ENCODE measurements at places on chromosomes 5 and 9.

- peak; percentile 18 for DNase-seq
These were observed 3.9 kb upstream of the CAST start for GRCh38 chr5:96658272-96658671.

DNA sequence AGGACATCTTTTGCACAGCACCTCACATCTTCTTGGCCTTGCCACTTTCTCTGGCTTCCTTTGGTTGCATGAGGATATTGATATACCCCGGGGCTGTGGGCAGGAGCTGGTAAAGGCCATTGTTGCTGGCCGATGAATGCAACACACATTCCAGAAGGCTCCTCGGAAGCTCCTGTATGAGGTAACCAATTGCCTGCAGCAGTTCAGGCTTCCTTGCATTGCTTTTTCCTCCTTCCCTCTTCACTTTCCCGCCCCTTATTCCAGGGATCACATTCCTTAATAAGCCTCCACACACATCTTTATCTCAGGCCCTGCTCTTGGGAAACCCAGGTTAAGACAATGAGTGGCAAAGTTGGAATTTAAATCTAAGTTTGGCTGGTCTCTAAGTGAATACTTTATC, 505.4 kb upstream of the CLINT1 start:
- DNase-seq, result peak; percentile 49

DNA sequence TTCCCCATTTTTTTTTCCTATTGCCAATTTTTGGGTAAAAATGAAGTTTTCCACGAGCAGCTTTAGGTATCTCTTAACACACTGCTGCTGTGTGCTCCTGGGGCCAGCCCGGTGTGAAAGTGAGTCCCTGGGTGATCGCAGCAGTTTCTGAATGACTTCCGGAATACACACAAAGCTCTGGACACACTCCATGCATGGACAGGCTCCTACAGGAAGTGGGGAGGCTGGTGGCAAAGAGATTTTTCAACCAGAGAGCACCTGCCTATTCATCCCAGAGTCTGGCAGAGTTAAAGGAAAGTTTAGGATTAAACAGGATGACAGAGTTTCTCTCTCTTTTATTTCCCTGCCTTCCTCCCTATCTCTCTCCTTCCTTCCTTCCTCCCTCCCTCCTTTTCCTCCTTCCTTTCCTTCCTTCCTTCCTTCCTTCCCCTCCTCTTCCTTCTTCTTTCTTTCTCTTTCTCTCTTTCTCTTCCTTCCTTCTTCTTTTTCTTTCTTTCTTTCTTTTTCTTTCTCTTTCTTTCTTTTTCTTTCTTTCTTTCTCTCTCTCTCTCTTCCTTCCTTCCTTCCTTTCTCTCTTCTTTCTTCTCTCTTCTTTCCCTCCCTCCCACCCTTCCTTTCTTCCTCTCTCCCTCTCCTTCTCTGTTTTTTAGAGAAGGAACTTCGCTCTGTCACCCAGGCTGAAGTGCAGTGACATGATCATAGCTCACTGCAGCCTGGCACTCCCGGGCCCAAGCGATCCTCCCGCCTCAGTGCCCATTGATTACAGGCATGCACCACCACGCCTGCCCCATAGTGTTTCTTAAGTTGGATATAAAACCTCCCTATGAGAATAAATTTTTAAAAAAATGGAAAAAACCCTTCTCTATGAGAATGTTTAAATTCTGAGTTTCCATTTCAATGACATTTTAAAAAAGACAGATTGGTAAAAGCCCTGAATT, 38.7 kb upstream of the UBTD2 start:
- no peak for DNase-seq

DNA sequence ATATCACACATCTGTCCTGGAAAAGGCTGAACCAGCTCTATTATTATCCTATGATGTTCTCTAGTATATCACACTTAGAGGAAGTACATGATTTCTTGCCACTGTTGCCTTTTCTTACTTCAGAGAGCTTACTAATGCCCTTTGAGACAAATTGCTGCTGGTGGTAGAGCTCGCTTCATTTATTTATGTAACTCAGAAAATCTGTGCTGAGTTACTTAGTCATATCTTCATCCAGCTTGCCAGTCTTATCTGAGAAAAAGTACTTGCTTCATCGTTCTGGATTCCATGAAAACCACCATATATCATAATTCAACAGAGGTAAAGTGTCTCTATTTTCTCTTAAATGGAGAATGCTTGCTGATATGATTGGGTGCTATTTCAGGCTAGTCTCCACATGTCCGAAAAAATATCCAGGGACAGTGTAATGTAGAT, 26.6 kb downstream of the PTPDC1 start:
- no peak for DNase-seq

DNA sequence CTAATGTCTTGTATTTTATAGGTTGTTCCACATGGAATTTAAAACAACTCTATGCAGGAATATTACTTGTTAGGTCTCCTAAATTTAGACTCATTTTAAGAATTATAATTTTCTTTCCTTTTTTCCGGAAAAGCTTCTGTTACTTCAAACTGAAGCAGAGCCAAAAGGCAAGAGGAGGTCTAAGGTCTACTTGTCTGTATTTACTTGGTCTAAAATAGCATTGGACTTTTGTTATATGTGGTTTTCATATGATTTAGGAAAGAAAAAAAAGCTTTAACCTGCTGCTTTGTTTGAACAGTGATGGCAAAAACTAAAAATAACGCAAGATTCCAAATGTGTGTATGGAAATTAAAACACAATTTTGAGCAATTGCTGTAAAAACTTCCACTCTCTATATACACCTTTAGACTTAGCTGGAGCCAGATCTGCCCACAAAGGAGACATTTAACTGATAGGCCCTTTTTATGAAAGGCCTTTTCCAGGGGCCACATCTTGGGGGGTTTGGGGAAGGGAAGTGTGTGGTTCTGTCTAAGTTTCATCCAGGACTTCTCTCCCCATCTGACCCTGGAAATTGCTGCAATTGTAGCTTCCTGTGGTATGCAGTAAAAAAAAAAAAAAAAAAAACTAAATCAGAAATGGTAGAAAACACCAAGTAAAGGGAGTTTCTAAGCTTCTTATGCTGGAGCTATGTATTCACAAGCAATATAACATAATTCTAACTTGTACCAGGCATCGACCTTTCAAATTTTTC, 307.7 kb upstream of the MEF2C start:
- DNase-seq, result no peak

- no peak for DNase-seq
These were observed 112.1 kb downstream of the NUDT12 start for GRCh38 chr5:103450333-103451061.

GRCh38 chr9:100346836-100347235, 5.9 kb downstream of the TEX10 start:
- no peak for DNase-seq

DNA sequence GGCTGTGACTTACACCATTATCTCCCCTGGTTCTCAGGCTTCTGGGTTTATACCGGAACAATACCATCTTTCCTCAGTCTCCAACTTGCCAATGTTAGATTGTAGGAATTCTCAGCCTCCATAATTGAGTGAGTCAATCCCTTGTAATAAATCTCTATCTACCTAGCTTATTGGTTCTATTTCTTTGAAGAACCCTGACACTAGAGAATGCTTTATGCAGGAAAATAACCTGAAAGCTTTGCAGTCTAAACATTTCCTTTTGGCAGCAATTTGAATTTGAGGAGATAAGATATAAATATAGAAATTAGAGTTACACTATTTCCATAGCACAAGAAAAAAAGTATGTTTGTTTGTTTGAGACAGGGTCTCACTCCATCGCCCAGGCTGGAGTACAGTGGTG, 278.1 kb upstream of the CDH18 start:
- no peak for DNase-seq

DNA sequence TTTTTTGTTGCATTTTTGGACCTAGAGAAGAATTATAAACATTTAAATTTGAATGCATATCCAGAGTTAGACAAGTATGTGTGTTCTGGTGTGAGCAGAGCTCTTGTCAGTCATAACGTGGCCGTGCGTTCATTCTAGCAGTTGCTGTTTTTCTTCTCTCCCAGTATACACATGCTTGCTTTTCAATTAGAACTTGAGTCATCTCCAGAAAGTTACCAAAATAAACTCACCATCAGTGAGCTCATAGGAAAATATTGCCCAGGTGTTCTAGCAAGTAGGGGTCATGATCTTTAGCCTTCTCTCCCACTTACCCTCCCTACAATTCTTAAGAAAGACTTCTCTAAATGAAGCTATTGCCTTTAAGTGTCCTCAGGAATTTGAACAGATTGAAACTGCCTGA, 247.5 kb upstream of the TUT7 start:
- DNase-seq, result no peak

DNA sequence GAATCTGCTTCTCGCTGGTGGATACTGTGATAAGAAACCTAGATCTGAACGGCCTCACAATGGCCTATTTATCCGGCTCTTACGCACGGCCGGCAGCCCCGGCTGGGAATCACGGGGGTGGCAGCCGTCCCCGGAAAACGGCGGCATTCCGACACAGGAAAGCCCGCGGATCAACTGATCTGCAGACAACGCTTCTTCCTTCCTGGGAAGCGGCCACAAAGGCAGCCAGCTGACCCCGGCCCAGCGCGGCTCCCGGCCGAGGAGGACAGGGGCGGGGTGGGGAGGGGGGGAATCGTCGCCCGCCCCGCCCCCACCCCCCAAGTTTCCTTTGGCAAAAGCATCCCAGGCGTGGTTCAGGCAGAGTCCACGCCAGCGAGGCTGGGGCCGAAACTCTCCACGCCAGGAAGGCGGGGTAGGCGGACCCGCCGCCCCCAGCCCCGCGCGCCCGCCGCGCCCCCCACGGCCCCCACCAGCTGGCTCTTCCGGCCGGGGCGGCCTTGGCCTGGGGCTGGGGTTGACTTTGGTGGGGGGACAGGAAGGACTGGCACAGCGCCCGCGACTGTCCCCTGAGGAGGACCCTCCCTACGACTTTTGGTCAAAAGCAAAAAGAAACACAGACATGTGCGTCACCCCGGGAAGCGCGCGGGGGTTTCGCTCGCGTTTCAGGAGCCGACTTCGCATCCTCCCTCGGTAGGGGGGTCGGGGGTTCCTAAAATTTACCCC, 247.7 kb upstream of the ANKRD55 start:
- peak; percentile 74 for DNase-seq

- DNase-seq, result no peak
These were observed 30.0 kb downstream of the ROPN1L start for GRCh38 chr5:10471677-10472076.

GRCh38 chr9:129838707-129839259, 3.5 kb downstream of the USP20 start:
- DNase-seq, result no peak

DNA sequence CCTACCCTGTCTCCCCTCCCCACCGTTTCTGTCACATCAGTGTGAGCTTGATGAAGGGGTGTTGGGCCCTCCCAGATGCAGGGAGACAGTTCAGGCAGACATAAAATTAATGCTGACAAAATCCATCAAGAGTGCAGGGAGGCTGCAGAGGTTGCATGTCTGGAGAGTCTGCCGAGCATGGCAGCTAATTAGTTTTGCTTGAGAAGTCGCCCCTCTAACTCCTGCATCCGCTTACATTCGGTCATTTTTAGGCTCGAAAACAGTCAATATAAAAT, 44.9 kb downstream of the GALNT12 start:
- no peak for DNase-seq

DNA sequence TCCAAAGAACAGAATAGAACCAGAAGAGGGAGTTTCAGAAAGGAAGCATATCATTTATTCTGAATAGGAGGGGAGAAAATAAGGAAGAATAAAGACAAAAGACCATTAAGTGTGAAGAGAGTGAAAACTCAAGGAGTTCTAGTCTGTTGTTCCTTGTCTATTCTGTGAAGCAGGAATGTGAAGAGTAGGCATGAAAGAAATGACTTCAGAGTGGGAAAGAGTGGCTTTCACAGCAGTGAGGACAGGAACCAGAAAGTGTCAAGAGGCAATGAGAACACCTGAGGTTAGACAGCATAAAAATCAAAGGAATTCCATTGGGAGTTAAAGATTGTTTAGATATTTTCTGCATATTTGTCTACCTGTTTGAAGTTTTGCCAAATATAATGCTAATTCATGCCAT, 768.8 kb upstream of the GRAMD2B start:
- peak; percentile 6 for DNase-seq

GRCh38 chr5:139454568-139455290, 7.8 kb downstream of the ECSCR start:
- DNase-seq, result peak; percentile 27

DNA sequence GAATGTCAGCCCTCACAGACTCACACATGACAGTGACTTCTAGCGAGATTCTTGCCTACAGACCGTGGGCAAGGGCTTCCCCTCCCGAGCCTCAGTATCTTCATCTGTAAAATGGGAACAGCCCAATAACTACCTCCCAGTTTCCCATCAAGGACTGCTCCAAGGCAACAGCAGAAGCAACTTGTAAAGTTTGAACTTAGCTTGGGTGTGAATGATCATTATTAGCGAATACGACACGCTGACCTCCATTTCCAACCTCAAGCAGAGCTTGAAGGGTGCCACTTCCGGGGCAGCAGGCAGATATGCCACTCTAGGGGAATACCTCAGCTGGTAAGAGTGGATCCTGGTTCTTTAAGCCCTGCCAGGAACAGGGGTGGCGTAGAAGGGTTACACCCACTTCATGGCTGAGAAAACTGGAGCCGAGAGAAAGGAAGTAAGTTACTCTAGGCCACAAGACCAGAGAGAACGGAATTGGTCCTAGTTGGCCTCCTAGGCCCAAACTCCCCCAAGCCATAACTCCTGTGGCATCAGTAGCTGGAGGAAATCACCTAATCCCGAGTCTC, 2.0 kb downstream of the RNF44 start:
- no peak for DNase-seq

DNA sequence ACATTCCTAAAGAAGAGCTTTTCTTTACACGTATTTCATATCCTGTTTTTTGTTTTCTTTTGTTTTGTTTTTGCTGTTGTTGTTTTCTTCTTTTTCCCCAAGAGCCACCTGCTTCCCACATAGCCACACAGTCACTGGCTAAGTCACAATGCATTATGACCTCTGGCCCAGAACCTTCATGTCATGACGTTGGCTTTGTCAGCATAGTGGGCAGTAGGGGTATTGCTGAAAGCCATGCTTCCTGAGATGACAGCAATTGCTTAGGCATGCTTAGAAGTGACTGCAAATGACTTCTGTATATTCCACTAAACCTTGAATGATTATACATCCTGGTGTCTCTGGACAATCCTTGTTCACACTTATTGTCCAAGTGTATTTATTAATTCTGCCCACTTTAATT, 375.8 kb downstream of the TAF11L14 start:
- DNase-seq, result peak; percentile 53

- DNase-seq, result no peak
These were observed 103.9 kb upstream of the IFNE start for GRCh38 chr9:21585756-21586752.

Data from GM23338 (cell line).